ENCODE measurements at places on chromosomes 2 and 18.
A peak's percentile ranks its signal among the peaks of the same experiment; 100 is the strongest.

DNA sequence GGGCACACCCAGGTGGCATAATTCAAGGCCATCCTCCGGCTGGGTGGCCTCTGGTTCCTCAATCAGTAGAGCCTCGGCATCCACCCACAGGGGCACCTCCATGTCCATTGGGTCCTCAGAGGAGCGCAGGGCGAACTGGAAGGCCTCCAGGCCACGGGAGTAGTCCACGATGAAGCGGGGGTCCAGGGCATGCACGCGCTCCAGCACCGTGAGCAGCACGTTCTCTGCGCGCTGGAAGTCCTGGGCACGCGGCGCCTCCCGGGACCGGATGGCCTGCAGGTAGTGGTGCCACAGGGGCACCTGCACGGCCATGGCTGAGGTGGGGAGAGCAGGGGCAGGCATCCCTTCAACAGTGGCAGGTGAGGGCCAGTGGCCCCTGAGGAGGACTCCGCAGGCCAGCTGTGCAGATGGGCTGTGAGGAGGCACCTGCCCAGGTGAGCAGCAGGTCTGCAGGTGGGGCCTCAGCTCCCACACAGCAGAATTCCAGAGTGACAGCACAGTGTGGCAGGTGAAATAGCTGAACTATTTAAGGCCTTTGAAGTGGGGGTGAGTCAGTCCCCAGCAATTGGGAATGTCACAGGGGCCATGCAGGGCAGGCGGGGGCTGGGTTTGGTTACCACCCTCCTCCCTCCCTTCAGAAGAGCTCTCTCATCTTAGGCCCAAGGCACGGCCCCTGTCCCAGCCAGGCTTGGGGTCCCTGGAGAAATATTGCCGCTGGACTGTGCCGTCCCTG, at the start of gene MAB21L4:
MAB21L4 (minus strand) TSS at position 501 of the 733 bp plus-strand sequence; CDS start at position 342, 159 bp downstream.
- DNase-seq: no peak

- no peak for DNase-seq
These were observed 164.9 kb downstream of the BABAM2 start for GRCh38 chr2:28055325-28055970.

GRCh38 chr2:218888341-218888740, 7.7 kb downstream of the WNT10A start:
- DNase-seq: no peak

GRCh38 chr2:195559431-195559914, 97.6 kb upstream of the SLC39A10 start:
- DNase-seq: no peak

- DNase-seq: no peak
These were observed 66.4 kb downstream of the COA5 start for GRCh38 chr2:98541906-98542305.

GRCh38 chr2:186328838-186329237, 157.2 kb upstream of the ZC3H15 start:
- DNase-seq: no peak

GRCh38 chr2:138779406-138779780, 797 bp downstream of the NXPH2 start:
- DNase-seq: peak; percentile 44

- no peak for DNase-seq
These were observed 33.8 kb downstream of the PRKCE start for GRCh38 chr2:45685260-45685659.

GRCh38 chr2:150166313-150167051, 321.0 kb downstream of the RND3 start:
- DNase-seq: no peak

DNA sequence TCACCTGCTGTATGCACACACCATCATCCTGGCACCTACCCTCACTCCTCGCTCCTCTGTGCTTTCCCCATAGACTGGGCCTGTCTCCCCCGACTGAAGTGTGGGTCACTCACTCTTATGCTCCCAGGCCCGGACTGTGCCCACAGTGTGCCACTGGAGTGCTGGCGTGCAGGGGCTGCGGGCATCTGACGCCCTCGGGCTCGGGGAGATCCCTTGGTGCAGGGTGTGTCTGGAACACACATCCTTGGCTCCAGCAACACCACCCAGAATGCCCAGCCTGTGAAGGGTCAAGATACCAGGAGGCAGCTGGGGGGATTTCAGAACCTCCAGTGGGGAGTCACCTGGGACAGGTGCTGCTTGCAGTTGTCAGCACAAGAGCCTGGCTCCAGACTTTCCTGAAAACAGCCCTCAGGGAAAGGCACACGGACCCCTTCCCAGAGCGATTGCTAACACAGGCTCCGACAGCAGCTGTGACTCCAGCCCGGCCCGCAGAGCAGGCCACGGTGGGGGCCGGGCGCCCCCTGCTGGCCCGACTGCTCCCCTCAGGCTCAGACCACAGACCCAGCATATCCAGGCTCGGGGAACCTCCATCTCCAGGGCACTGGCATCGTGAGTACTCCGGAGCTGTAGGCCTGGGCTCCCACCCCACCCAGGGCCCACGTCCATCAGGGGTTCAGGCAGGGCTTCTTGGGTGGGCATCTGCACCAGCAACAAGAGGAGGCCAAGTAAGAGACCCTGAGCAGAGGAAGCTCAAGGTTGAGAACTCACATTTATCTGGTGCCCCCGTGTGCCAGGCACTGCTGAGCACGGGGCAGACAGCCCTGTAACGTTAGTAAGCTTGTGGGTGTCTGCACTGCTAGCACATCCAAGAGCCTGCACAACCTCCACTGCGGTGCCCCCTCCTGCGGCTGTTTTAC, 8.6 kb downstream of the HS1BP3 start:
- peak; percentile 85 for DNase-seq

- no peak for DNase-seq
These were observed 7.7 kb downstream of the HOXD8 start for GRCh38 chr2:176137252-176137580.

All from right hindlimb (tissue), 1 donor.